ENCODE measurements at places on chromosomes 6 and 20. TPM values are rescaled to one million over a fixed set of nuclear protein-coding genes. Genes with fewer than 3 reads are reported as not detected.

DNA sequence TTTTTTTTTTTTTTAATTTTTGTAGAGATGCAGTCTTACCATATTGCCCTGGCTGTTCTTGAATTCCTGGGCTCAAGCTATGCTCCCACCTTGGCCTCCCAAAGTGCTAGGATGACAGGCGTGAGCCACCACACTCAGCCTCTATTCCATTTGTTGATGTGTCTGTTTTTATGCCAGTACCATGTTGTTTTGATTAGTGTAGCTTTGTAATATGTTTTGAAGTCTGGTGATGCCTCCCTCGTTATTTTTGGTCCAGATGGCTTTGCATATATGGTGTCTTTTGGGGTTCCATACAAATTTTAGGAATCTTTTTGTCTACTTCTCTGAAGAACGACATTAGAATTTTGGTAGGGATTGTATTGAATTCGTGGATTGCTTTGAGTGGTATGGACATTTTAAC lies 193.2 kb downstream of the ADGB start:
- no peak for DNase-seq

DNA sequence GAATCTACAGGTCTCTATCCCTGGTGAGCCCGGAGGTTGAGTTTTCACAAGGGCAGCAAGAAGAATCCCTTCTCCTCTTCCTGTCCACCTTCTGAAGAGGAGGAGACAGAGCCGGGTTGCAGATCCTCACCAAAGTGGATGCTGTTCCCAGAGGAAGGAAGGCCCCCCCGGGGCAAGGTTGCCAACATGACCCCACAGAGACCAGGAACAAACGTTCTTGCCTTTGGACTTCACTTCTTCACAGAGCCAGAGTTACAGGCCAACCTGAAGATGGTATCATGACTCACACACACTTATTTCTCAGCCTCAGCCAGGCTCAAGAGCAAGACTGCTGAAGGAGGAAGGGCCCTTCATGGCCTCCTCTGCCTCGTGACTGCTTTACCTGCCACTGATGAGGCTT lies 384.3 kb downstream of the CD83 start:
- DNase-seq: no peak

DEFB124 gene
- polyA plus RNA-seq: 0.53 TPM

FHL5 gene
- polyA plus RNA-seq: 0.83 TPM

FAM162B gene
- 2.4 TPM for polyA plus RNA-seq

ZNF391 gene
- 9.3 TPM for polyA plus RNA-seq
